ENCODE measurements at places on chromosomes 1 and 21. TPM values are rescaled to one million over a fixed set of nuclear protein-coding genes. Genes with fewer than 3 reads are reported as not detected.
A peak's percentile ranks its signal among the peaks of the same experiment; 100 is the strongest.

GRCh38 chr1:110916669-110917306, 43.8 kb downstream of the CD53 start:
- no peak overlapping the region for H3K27ac ChIP-seq
- H3K27me3 ChIP-seq = no peaks in the 10 kb centered on the region
- peak; percentile 54 for DNase-seq

- H3K27me3 ChIP-seq = no peaks in the 10 kb centered on the region
- H3K27ac ChIP-seq = no peak overlapping the region
- H3K36me3 ChIP-seq = peaks cover 3% of the 10 kb centered on the region
These were observed 56.9 kb downstream of the TBCE start for GRCh38 chr1:235424092-235424491.

DNA sequence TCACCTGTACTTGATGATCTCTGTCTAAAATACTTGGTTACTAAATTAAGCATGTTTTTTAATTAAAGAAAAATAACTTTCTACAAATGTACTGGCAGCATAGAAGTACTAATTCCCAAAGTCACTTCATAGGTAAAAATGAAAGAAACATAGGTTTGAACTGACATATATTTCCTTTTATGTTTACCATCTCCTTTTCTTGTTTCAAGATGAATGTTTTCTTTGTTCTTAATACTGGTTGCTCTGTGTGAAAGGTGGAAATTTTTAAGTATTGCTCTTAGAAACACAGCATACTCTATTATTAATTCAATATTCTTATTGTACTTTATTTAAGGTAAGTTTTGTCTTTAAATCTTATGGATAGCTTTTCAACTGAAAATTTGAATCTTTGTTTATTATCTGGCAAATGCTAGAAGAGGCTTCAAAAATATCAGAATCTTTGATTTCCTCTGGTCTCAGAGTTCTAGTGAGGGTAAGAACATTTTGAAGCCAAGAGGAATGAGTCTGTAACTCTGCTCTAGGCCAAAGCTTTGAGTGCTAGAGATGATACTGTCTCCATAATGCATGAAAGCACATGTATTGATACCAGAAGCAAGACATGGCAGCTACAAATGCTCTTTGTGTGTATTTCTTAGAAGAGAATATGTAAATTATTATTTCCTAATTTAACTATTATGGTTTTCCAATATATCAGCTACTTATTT, 18.2 kb downstream of the RRP15 start:
- peaks cover 23% of the 10 kb centered on the region for H3K36me3 ChIP-seq
- no peak overlapping the region for H3K4me3 ChIP-seq
- no peak overlapping the region for H3K27ac ChIP-seq
- H3K4me1 ChIP-seq = peaks cover 8% of the 10 kb centered on the region
- DNase-seq = no peak

DNA sequence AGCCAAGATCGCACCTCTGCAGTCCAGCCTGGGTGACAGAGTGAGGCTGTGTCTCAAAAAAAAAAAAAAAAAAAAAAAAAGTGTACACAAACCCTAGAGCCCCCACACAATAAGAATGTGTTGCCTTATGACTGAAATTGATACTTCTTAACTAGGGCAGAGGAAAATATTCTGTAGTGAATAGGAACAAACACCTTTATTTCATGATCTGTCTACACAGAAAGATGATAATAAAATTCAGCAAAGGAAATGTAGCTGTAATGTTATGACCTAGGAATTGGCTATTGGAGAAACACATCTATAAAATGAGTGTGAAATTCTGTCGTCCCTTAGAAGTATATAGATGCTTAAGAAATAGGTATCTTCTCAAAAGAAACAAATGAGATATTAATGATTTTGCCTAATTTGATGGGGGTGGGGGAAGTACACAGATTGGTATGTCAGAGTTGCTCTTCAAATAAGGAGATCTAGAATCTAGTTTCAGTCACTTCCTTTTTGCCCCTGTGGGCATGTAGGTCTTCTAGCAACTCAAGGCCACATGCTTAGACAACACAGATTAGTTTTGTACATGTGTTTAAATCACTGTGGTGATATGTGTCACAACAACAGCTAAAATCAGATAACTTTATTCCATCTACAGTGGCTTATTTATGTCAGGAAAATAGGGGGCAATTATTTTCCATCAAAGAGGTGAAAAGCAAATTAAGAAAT, 10.7 kb upstream of the GPR25 start:
- H3K27me3 ChIP-seq = peaks cover 10% of the 10 kb centered on the region
- DNase-seq = no peak
- peaks cover 4% of the 10 kb centered on the region for H3K36me3 ChIP-seq

- H3K36me3 ChIP-seq = no peaks in the 10 kb centered on the region
- no peak for DNase-seq
- H3K27me3 ChIP-seq = no peaks in the 10 kb centered on the region
- H3K4me1 ChIP-seq = peaks cover 17% of the 10 kb centered on the region
- H3K27ac ChIP-seq = no peak overlapping the region
These were observed 11.5 kb downstream of the AZIN2 start for GRCh38 chr1:33092438-33092837.

- H3K4me3 ChIP-seq = no peak overlapping the region
- no peaks in the 10 kb centered on the region for H3K4me1 ChIP-seq
- no peaks in the 10 kb centered on the region for H3K36me3 ChIP-seq
- peaks cover 15% of the 10 kb centered on the region for H3K27me3 ChIP-seq
- DNase-seq = no peak
These were observed 40.7 kb upstream of the EYA3 start for GRCh38 chr1:28129150-28129549.

- no peak overlapping the region for H3K27ac ChIP-seq
- H3K4me3 ChIP-seq = no peak overlapping the region
- no peaks in the 10 kb centered on the region for H3K36me3 ChIP-seq
- H3K27me3 ChIP-seq = peaks cover 58% of the 10 kb centered on the region
- H3K4me1 ChIP-seq = no peaks in the 10 kb centered on the region
These were observed 280.3 kb downstream of the FAM72C start for GRCh38 chr1:143691400-143691891.

The PLEKHA6 gene
- total RNA-seq = 0.52 TPM

DNA sequence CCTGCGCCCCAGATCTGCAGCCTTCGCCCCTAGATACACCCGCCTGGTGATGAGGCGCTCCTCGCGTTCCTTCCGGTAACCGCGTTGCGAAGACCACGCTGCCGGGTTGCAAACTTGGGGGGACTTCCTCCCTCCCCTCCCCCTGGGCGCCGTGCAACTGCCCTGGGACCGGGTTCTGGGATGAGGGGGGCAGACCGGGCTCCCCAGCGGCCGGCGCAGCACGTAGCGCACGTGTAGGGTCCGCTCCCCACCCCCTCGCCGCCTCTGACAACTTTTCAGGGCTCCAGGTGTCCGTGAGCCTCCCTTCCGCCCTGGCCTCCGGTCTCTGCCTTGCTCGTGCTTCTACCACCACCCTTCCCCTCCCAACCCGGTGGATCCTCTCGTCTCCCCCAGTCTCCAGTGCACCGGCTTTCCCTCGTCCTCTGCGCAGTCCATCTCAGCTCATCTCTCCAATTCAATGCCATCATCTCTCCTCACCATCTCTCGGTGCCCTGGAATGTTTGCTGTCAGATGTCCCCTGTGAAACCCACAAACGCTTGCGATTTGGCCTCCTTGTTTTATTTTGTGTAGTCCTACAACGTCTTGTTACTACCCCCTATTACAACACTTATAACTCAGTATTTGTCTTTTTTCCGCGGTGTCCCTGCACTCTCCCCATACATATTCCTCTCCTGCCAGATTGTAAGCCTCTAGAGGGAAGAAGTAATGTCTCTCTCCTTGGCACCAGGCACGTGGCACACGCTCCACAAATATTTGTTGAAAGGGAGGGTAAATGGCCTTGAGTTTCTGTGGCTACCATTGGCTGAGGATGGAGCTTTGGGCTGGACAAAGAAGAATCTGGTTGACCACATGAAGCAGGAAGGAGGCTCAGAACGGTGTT, 782 bp downstream of the PCAT6 start:
- H3K36me3 ChIP-seq = peaks cover under 1% of the 10 kb centered on the region
- H3K4me3 ChIP-seq = peak overlapping the region; percentile 87
- peak overlapping the region; percentile 20 for H3K27ac ChIP-seq
- DNase-seq = peak; percentile 58
- H3K4me1 ChIP-seq = peaks cover 26% of the 10 kb centered on the region
- no peaks in the 10 kb centered on the region for H3K27me3 ChIP-seq

DNA sequence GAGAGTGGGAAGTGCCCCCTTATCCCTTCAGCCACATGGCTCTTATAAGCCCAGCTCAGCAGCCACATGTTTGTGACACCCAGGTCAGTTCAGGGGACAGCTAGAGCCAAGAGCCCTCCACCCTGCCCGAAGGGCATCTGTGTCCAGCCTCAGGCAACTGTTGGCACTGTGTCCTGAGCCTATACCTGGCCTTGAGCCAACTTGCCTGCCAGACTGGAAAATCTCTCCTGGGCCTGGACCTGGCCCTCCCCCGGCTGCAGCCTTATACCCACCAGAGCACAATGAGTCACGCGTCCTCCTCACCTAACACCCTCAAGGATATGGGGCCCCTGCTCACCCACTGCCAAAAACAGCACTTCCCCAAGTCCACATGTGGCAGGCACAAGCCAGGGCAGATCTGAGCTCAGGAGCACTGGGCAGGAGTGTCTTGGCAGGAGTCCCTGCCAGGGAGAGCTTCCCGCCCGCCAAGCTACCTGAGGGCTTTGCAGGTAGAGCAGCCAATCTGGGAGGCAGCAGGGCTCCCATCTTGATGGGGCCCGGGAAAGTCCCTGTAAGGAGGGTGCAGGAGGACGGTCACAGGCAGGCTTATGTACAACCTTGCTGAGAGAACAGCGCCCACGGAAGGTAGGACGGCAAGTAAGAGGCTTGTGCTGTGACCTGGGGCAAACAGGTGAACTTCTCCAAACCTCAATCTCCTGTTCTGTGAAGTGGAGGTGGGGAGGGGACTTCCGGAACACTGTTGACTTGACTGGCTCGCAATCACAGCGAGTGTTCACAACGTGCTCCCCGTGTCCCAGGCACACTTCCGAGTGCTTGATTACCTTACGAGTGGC, 19.8 kb upstream of the HSPG2 start:
- H3K27ac ChIP-seq = peak overlapping the region; percentile 81
- peaks cover 28% of the 10 kb centered on the region for H3K4me1 ChIP-seq
- no peaks in the 10 kb centered on the region for H3K36me3 ChIP-seq
- H3K27me3 ChIP-seq = no peaks in the 10 kb centered on the region

The KRTAP22-1 gene
- not detected for total RNA-seq

DNA sequence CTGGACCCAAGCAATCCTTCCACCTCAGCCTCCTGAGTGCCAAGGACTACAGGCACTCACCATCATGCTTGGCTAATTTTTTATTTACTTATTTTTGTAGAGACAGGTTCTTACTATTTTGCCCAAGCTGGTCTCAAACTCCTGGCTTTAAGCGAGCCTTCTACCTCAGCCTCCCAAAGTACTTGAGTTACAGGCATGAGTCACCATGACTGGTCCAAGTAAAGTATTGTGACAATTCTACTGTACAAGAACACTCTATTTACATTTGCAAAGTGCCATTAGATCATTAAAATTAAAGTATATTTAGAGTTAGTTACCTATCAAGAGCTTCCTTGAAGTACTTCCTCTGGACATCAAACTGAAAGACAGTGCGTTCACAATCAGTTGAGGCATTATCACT, 44.8 kb downstream of the NRDC start:
- peaks cover 22% of the 10 kb centered on the region for H3K36me3 ChIP-seq
- H3K27ac ChIP-seq = no peak overlapping the region
- DNase-seq = no peak
- H3K27me3 ChIP-seq = no peaks in the 10 kb centered on the region
- no peaks in the 10 kb centered on the region for H3K4me1 ChIP-seq

DNA sequence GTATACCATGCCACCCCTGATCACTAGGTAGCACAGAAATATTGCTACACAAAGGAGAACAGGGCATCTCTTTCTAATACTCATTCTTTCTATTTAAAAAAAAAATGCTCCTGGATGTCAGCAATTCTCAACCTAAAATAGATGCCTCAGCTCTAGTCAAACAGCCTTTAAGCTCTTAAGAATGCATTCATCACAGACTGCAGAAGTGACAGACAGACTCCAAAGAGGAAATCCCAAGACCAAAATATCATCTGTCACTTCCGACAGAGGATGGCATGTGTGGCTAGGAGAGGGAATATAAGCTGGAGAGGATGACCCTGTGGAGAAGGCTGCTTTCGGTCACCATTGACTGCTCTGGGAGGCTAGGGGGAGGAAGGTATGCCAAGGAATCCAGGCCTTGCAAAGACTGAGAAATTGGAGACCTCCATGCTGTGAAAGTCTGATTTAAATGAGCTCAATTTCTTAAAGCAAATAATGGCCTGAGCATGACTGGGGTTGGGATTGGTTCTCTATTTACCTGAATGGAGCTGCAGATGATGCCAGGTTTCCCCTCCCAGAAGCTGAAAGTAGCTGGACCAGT, 277.4 kb downstream of the BRINP2 start:
- DNase-seq = no peak
- H3K4me1 ChIP-seq = no peaks in the 10 kb centered on the region
- H3K4me3 ChIP-seq = no peak overlapping the region
- no peak overlapping the region for H3K27ac ChIP-seq

DNA sequence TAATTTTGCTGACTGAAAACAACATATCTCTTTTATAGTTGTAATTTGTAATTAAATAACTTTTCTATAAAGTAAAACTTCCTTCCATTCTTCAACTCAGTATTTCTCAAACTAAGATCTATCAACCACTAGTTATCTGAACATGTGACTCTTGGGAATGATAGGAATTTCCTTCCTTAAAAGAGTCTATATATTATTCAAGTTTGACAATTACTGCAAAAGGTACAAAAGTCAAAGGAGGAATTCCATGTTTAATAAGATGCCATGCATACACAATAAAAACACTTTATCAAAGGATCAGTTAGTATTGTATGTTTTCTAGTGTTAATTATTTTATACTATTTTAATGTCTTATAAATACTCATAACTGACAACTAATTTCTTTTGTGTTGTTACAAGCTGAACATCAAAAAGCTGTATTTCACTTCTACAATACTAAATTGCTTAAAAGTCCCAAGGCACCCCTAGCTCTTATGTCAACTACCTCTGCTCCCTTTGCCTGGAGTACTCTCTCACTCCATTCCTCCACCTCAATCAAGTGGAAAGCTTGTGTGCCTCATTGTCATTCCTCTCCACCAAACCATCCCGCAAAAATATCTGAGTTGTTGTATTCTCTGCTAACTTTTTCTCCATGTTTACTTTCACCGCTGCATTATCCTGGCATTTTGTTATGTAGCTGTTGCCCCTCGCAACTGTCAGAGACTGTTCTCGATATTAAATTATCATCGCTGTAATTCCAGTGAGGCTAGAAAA, 67.9 kb downstream of the SLC44A5 start:
- H3K4me3 ChIP-seq = no peak overlapping the region
- H3K36me3 ChIP-seq = no peaks in the 10 kb centered on the region
- DNase-seq = no peak
- H3K4me1 ChIP-seq = no peaks in the 10 kb centered on the region
- no peaks in the 10 kb centered on the region for H3K27me3 ChIP-seq

Data from activated CD4-positive, alpha-beta memory T cell treated with anti-CD3 and anti-CD28 coated beads for 36 hours (primary cell).